Stimulated activated CD8-positive, alpha-beta memory T cell treated with anti-CD3 and anti-CD28 coated beads, Interleukin-12 subunit alpha, Interleukin-12 subunit beta, amount 100 ng/mL, for 1 hour (primary cell): ENCODE measurements at places on chromosomes 12 and 14.

DNA sequence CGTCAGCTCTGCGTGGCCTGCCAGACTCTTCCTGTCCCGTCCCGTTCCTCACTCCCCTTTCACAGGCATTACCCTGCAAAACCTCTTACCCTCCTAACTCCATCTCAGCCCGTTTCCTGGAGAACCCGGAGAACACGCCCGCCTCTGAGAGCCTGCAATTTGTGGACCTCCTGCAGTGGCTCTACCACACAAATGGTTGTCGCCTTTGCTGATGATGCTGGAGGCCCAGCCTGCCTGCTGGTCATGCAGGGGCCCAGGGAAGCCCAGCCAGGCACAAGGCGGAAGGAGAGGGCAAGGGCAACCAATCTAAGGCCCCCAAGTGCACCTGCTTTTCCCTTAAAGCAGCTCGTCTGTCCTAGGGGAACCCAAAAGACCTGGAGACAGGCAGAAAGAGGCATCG is 22.5 kb downstream of the RFLNA start:
- no peak for DNase-seq

- DNase-seq = no peak
Measured at GRCh38 chr14:91048265-91048664, 12.2 kb downstream of the RPS6KA5 start.

DNA sequence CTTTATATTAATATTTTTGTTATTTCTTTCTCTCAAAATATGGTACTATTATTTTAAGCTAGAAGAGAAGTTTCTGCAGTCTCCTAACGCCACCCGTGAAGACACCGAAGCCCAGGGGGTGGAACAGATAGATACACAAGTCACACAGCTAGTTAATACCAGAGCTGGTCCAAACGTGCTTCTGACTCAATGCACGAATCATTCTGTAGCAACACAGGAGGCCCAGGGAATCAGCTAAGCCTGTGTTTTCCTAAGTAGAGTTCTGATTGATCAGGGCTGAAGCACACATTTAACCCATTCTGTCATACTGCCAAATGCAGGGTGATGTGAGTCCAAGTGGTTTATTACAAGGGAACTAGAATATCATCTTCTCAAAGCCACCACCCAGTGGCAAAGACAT is 116.9 kb upstream of the PWP1 start:
- no peak for DNase-seq

GRCh38 chr12:12719496-12719895 is 2.3 kb downstream of the CDKN1B start:
- no peak for DNase-seq

- no peak for DNase-seq
Measured at GRCh38 chr12:98509063-98509462, 6.3 kb upstream of the TMPO start.

- no peak for DNase-seq
Measured at GRCh38 chr12:109726511-109727038, 12.9 kb downstream of the FAM222A start.

- DNase-seq = no peak
Measured at GRCh38 chr12:64916411-64917261, 92.2 kb downstream of the TBC1D30 start.

DNA sequence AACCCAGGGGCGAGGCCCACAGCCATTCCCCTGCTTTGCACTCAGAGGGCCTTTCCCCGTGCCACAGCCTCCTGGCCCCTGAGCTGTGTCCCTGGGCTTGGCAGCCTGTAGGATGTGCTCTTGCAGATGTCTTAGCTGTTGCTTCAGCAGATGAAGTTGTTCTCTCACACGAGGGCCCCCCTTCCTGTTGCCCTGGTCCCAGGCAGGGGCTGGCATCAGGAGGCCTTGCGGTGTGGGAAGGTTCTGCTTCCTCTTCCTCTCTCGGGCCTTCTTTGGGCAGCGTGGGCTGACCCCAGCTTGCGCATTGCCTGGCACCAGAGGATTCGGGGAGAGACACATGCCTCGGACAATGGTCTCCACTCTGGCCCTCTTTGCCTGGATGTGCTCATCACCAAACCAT is 12.7 kb downstream of the PROX2 start:
- no peak for DNase-seq

- DNase-seq = no peak
Measured at GRCh38 chr12:2311020-2311778, 258.4 kb downstream of the CACNA1C start.

DNA sequence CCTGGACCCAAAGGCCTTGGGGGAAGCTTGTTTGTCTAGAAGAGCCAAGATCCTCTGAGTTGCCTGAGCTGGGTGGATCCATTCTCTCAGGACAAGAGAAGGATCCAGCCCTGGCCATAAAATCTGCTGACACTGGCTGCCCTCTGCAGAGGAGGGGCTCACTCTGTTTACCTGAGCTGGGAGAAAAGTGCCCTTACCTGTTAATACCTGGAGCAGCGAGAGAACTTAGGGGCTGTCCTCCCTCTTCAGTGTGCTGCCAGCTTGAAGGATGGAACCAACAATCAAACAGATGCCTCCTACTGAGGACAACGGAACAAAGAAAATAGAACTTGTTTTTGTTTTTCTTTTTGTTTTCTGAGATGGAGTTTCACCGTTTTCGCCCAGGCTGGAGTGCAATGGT is 7.3 kb upstream of the KRT7 start:
- no peak for DNase-seq

GRCh38 chr12:83185241-83185640 is 498.5 kb downstream of the TMTC2 start:
- DNase-seq = no peak

- DNase-seq = no peak
Measured at GRCh38 chr14:29123017-29123416, 356.4 kb downstream of the FOXG1 start.

DNA sequence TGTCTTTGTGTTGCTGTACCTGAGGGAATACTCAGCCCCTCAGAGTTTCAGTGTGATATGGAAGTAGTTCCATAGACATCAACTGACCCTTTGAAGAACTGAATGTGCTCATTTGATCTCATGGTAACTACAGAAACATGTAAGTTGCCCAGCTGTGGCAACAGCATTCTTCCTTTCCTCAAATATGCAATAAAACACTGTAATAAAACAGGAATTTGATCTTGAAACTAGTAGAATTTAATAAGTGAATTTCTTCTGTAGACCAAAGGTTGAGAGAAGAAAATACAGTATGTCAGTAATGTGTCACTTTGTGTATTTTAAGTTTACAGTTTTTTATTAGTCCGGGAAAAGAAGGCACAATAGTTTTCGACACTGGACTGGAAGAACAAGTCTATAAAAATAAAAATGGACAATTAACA is 31.9 kb downstream of the KCTD10 start:
- DNase-seq = no peak

DNA sequence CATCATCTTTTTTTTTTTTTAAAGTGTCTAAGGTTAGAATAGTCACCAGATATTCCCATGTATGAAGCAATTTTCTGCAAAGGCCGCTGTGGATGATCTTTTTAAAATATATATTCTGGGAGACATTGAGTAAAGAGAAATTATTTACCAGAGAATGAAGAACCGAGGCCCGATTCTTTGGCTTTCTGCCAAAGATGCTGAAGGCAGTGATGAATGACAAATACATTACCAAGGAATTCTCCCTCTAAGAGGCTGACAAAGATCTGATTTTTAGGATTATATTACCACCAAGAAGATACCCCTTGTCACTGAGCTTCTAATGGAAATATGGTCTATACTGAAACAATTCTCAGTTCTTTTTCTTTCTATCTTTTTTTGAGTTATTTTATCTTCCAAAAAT is 336.8 kb downstream of the NAV3 start:
- no peak for DNase-seq

GRCh38 chr14:94864387-94865195 is 94.7 kb upstream of the GSC start:
- no peak for DNase-seq

GRCh38 chr12:32155961-32156529 is 49.4 kb downstream of the BICD1 start:
- DNase-seq = no peak

- no peak for DNase-seq
Measured at GRCh38 chr12:3326850-3327780, 163.9 kb upstream of the PRMT8 start.

DNA sequence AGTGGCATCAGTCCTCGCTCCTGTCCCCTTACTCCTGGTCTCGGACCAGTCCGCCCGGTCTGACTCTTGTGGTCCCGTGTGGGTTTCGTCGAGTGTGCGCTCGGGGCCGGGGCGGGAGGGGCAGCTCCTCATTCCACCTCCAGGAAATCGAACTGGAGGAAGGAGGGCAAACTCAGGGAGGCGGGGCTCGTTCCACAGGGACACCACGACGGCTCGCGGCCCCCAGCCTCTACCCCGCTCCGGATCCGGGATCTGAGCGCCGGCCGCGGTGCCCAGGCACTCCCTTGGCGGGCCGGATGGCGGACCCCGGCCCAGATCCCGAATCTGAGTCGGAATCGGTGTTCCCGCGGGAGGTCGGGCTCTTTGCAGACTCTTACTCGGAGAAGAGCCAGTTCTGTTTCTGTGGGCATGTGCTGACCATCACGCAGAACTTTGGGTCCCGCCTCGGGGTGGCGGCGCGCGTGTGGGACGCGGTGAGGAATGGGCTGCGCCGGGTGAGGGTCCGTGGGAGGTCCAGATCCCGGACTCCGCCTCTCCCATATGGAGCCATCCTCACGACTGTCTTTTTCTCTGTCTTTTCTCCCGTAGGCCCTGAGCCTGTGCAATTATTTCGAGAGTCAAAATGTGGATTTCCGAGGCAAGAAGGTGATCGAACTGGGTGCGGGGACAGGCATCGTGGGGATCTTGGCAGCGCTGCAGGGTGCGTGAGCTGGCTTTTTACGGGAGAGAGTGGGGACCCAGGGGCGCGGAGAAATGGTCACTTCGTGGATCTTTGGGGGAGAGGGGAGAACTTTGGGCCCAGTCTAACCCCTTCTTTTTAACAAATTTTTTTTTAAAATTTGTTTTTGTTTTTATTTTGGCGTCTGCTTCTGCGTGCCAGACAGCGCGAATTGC is at the start of gene EEF1AKMT3:
Gene EEF1AKMT3, plus strand, starts transcription at position 186 of the 894 bp plus-strand sequence. Its CDS starts 111 bp downstream, at position 297.
- no peak for DNase-seq

DNA sequence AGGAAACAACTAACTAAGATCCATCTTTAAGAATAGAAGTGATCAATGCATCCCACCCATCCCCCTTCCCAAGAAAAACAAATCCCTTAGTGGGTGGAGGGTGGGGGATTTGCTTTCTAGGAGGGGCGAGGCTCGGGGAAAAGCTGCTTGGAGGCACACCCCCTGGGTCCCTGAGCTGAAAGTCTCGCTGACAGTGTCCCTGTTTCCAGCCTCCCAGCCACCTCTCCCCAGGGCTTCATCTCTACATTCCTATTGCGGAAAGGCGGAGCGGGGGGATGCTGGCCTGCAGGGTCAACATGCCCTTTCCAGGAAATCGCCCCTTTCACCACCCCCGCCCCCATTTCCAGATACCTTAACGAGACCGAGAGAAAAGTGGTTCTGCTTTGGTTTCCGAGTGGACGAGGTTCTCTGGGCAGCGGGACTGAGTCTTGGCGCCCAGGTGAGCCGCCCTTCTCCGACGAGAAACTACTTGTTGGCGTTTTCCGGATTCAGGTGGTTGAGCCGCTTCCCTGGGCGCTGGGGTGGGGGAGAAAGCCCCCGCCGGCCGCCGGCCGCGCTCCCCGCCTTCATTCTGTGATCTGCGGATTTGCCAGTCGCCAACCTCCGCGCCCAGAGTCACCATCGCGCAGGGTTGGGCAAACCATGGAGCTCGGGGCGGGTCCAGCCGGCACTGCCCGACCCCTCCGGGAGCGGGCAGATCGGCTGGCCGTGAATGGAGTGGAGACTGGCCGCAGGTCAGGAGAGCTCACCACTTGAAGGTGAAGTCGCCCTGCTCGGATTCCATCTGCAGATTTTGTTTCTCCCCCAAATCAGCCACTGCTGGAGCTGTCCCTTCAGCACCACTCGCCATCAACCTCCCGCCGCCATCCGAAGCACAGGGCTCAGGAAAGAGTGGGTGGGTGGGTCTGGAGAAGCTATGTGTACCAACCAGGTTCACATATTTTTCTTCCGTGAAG is 505 bp downstream of the KCNC2 start:
- DNase-seq = no peak

DNA sequence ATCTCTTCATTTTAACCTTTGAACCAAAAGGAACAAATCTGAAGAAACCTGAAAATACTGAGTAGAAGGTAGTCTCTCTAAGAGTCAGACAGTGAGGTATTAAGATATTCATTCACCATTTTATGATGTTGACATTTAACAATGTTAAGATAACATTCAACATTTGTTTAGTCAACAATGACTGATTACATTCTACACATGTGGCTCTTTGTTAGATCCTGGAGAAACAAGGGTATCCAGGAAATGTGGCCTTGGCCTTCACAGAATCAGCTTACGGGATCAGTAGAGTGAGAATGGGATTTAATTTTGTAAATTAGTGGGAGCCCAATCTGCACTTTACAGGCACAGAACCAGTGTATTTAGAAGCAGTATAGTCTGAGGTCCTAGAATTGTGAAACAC is 355.5 kb downstream of the KCNH5 start:
- no peak for DNase-seq

- DNase-seq = no peak
Measured at GRCh38 chr12:3520168-3520567, 29.2 kb downstream of the PRMT8 start.

DNA sequence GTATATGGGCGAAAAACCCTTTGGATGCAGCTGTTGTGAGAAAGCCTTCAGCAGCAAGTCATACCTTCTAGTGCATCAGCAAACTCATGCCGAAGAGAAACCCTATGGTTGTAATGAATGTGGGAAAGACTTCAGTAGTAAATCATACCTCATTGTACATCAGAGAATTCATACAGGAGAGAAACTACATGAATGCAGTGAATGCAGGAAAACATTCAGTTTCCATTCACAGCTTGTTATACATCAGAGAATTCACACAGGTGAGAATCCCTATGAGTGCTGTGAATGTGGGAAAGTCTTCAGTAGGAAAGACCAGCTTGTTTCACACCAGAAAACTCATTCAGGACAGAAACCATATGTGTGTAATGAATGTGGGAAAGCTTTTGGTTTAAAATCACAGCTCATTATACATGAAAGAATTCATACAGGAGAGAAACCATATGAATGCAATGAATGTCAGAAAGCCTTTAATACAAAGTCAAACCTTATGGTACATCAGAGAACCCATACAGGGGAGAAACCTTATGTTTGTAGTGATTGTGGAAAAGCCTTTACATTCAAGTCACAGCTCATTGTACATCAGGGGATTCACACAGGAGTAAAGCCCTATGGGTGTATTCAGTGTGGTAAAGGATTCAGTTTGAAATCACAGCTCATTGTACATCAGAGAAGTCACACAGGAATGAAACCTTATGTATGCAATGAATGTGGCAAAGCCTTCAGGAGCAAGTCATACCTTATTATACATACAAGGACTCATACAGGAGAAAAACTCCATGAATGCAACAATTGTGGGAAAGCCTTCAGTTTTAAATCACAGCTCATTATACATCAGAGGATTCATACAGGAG is 21.4 kb downstream of the ZNF268 start:
- no peak for DNase-seq

- no peak for DNase-seq
Measured at GRCh38 chr12:79266343-79267144, 402.0 kb downstream of the SYT1 start.

GRCh38 chr12:127459687-127460086 is 807.3 kb upstream of the TMEM132C start:
- no peak for DNase-seq

GRCh38 chr12:109139360-109139759 is 23.0 kb downstream of the ACACB start:
- DNase-seq = no peak
